WTC11 (cell line): ENCODE measurements at places on chromosomes 3 and 15.

GRCh38 chr3:160106905-160107861, 118.0 kb upstream of the C3orf80 start:
- DNase-seq: no peak

DNA sequence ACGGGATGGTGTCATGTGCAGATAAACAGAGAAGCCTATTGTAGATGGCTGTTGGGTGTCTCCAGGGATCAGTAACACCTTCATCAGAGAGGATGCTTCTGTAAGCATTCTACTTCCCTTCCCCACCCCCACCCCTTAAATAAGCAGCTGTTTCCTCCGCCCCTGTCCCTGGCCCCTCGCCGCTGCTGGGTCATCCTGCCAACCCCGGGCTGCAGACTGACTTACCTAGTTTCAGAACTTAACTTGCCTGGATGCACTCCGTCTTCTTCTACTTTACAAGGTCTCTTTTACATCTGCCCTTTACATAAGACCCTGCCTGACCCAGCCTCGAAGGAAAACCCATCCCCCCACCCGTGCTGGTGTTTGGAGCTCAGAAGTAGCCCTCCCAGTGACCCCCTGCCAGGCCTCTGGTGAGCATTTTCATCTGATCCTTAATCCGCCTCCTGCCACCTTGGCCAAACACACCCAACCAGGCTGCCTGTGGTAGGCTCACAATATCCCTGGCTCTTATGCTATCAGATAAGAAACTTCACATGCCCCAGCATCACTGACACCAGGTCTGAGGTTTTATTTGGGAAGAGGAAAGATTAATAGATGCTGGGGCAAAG, 103.0 kb upstream of the HES1 start:
- no peak for DNase-seq

- DNase-seq: no peak
Observed at GRCh38 chr3:17820704-17821103, 78.3 kb upstream of the TBC1D5 start.

DNA sequence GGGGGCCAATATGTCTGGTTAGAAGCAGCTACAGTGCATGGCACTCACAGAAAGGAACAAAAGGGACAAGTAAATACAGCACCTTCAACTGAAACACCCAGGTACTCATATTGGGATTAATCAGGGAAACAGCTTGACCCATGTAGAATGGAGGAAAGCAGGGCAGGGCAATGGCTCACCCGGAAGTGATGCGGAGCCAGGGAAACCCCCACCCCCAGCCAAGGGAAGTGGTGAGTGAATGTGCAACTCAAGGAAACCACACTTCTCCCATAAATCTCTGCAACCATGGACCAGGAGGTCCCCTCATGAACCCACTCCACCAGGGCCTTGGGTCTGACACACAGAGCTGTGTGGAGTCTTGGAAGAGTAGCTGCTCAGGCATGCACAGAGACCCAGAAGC, 117.1 kb downstream of the MTHFS start:
- DNase-seq: no peak

- DNase-seq: no peak
Observed at GRCh38 chr15:99090011-99090699, 14.7 kb upstream of the SYNM start.

- DNase-seq: no peak
Observed at GRCh38 chr3:49867400-49867799, 2.3 kb downstream of the CAMKV start.

GRCh38 chr15:80090879-80091503, 31.5 kb downstream of the ZFAND6 start:
- no peak for DNase-seq
